CD4-positive, CD25-positive, alpha-beta regulatory T cell (primary cell): ENCODE measurements at places on chromosomes 12 and 14.

DNA sequence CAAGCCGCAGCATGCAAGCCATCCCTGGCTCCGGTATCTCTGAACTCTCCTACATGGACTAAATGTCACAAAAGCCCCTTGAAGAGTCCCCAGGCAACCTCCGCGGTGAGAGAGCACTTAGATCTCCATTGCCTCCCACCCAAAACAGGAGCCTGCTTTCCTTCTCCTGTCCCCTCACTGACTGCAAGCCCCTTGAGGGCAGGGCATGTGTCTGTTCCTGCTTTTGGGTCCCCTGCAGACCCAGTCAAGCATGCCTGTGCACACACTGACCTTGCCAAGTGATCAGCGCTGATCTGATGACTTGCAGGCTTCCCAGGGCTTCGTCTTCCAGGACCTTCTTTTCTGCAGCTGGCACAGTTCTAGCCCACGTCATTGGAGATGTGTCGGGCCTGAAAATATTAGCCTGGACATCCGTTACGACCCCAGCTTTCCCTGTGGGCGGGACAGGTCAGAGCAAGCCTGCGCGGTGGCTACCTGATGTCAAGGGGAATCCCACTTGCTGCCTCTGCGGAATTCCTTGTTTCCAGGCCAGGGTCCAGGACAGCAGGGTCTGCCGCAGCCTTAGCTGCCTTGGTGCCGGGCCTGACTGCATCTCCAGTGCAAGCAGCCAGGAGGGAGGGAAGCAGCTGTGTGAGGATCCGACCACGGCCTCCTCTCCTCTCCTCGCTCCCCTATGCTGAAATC is 92.5 kb downstream of the FBXL14 start:
- DNase-seq: no peak

- no peak for DNase-seq
Measured at GRCh38 chr14:28142400-28143015, 624.1 kb upstream of the FOXG1 start.

DNA sequence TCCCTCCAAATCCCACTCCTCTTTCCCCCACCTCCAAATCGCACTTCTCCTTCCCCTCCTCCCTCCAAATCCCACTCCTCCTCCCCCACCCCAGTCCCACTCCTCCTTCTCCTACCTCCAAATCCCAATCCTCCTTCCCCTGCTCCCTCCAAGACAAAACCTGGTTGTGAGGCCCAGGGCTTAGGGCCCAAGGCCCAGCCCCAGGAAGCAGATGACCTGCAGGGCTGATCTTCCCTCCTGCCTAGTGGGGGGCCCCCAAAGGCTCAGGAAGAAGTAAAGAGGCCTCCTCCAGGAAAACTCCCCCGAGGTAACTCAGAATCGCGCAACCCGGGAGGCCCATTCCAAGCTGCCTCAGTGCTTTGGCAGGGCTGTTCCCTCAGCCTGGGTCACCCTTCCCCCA is 34.4 kb downstream of the NCOR2 start:
- DNase-seq: no peak

GRCh38 chr14:89750908-89751392 is 203.6 kb downstream of the EFCAB11 start:
- no peak for DNase-seq

DNA sequence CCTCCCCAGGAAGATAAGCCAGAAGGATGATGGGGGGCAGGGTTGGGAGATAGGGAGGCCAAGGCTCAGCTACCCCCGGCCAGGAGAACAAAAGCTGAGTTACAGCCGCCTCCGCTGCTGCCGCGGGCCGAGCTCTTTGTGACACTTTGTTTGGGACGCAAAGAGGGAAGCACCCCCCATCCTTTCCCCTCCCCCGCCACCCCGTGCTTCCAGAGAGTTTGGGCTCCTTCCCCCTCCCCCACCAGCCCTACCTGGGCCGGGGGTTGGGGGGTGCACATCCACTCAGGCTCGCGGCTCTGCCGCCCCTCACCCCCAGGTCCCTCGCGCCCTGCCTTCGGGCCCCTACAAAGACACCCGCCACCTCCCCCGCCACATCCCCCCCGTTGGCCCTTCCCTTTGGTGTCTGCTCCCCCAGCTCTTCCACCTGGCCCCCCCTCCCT is 799 bp downstream of the ZNF219 start:
- no peak for DNase-seq

GRCh38 chr12:123892853-123893252 is 79.8 kb downstream of the CCDC92 start:
- no peak for DNase-seq

- no peak for DNase-seq
Measured at GRCh38 chr14:68359837-68360552, 432.9 kb downstream of the ZFP36L1 start.

- DNase-seq: no peak
Measured at GRCh38 chr12:69094606-69095216, 144.7 kb upstream of the CPSF6 start.

DNA sequence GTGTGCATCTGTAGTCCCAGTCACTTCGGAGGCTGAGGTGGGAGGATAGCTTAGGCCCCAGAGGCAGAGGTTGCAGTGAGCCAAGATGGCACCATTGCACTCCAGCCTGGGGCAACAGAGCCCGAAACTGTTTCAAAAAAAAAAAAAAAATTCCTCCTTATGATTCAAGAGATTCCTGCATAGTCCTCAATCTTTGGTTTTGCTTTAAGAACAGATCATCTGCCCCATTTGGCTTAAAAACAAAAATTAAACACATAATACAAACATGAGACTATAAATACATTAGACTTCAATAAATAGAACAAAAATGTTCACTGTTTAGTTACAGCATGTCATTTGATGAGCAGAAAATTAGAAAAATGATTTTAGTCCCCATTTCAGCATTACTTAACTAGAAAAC is 131.2 kb downstream of the PAWR start:
- DNase-seq: no peak

DNA sequence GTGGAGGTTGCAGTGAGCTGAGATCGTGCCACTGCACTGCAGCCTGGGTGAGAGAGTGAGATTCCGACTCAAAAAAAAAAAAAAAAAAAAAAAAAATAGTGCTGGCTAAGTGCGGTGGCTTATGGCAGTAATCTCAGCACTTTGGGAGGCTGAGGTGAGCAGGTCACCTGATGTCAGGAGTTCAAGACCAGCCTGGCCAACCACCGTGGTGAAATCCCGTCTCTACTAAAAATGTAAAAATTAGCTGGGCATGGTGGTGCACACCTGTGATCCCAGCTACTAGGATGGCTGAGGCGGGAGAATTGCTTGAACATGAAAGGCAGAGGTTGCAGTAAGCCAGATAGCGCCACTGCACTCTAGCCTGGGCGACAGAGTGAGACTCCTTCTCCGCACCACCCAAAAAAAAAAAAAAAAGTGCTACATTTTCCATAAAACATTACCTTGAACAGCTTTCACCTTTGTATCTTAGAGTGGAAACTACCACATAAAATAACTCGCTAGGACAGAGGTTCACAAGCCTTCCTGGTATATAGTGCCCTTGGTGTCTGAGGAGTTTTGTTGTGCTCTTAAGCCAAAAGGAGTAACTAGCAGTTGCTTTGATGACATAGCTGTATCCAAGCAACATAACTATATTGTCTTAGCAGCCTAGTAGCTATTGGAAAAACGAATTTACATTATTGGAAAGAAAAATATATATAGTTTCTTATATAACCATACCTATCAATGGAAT is 11.1 kb downstream of the PTGES3 start:
- no peak for DNase-seq

DNA sequence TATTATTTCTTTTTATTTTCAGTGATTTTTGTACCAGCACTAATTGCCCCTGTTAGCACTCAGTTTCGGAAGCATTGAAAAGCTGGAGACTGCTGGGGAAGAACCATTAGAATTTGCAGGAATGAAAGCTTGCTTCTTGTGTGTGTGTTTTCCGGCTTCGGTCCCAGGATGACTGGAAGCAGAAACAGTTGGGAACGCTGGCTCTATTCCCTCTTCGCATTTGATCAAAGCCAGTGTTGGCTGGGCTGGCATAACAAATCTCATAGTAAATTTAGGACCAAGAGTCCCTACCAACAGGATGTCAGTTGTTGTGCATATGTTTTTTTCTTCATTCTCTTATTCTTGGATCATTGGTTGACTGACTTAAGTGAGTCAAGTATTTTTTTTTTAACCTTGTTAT is 53.6 kb upstream of the TRAF3 start:
- no peak for DNase-seq
